ENCODE measurements at places on chromosomes 4 and X.

DNA sequence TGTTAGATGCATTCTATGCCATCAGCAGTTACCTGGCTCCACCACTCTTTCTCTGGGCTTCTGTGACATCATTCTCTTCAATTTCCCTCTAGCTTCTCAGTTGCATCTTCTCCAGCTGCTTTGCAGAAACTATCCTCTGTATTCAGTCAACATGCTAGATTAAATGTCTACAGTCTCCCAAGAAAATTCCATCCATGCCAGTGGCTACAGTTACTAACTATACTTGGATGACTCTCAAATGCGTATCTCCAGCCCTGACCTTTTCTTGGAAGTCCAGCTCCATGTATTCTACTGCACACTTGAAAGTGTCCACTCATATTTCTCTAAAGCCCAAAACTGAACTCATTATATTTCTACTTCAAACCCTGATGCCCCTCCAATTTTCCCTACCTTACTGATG is 232.3 kb upstream of the TENM3 start:
- DNase-seq = no peak

DNA sequence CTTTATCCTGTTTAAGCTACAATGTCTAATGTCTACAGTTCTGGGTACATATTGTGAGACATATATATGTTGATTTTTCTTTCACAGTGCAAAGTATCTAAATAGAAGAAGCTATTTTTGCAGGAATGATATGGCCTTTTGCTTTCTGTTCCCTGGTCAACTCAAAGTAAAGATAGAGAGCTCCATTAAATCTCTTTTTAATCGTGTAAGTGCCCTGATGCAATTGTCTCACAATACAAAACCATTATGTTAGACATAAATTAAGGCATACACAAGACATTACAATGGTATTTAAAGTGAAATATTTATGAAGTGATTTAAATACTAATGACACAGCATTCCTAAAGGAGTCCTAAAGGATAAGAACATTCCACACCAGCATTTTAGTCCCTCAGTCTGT is 1559.7 kb upstream of the AGA start:
- DNase-seq = no peak

- no peak for DNase-seq
These were observed 345.8 kb upstream of the PPARGC1A start for GRCh38 chr4:24235618-24236017.

GRCh38 chr4:93178279-93178678 is 650.3 kb upstream of the ATOH1 start:
- DNase-seq = no peak

- no peak for DNase-seq
These were observed 7.4 kb downstream of the PRPS2 start for GRCh38 chrX:12798601-12799000.

DNA sequence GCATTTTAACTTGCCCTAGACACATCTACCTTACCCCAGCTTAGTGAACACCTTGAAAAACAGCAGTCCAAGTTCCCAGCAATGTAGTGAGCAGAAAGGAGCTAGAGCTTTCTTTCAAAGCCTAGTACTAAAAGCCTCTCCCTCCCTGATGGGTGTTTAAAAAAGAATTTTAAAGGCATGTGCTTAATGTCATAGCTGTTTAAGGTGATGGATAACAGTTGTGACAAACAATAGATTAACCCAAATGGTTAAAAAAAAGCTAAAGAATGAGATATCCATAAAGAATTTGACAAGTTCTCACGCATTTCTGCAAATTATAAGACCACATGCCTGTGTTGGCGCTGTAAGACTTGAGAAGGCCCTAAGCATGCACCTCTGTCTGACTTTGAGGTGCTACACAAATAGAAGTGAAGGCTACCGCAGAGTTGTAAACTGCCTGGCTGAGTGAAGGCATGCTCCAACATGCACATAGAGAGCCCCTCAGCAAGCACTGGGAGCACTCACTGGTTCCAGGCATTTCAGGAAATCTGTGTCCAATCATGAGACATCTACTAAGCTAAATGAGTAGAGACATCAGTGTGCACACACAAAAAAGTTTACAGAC is 94.0 kb downstream of the PHF8 start:
- no peak for DNase-seq

DNA sequence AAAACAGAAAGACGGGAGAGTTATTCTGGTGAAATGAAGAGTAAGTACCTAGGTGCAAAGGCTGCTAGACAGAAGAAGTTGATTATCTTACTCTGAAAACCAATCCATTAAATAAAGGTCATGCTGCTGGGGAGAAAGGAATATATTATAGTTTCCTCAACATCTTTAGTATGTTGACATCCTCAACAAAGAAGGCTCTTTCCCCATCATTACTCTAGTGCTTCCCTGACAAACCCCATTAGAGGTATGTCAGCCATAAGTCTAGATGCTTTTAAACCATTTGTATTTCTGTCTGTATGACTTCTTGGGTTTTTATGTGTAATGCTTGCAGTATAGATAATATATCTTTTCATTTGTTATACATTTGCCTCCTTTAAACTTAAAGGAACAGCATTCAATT is 75.9 kb downstream of the ADGRL3 start:
- DNase-seq = no peak

- DNase-seq = no peak
These were observed 23.5 kb downstream of the RAB40A start for GRCh38 chrX:103495786-103496185.

DNA sequence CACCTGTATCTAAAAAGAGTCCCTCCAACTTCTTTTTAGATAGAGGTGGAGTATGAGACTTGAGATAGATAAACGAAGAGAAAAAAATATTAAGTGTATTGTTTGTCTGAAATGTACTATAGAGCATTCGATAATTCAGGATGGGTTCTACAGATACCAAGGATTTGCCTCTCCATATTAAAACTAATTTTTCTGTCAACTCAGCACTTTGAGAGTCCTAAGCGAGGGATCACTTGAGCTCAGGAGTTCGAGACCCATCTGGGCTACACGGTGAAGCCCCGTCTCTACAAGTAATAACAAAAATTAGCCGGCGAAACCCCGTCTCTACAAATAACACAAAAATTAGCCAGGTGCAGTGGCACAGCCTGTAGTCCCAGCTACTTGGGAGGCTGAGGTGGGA is 1.5 kb downstream of the DNAAF6 start:
- no peak for DNase-seq

GRCh38 chr4:82380344-82380743 is 6.6 kb upstream of the HNRNPD start:
- no peak for DNase-seq

DNA sequence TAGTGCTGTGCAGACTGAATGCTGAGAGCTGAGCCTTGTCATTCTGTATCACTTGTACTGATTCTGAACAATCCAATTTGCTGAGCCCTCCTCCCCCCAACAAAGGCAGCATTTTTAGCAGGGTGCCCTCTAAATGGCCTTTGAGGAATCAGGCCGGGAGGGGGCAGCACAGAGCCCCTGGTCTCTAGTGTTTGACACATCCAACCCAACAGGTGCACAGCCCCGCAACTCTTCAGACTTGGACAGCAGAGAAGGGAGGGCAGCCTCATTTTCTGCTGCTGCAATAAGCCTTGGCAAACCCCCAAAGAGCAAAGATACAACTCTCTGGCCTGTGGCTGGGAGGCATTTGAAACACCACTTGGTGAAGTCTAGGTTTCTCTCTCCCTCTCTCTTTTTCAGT is 3.4 kb downstream of the ATP1B4 start:
- DNase-seq = peak; percentile 54

DNA sequence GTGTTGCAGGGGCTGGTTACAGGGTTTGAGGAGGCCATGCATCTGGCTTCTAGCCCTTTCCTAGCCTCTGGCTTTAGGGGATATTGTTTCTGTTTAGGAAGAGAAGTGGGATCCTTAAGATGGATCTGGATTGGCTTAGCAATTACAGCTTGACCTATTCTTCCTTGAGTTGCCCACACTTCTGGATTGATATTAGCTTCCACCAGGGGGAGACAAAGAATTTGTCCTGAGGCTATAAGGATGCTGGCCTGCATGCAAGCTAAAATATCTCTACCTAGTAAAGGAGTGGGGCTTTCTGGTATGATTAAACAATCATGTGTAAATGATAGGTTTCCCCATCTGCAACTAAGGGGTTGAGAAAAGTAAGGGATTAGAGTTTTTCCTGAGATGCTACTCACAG is 117.2 kb downstream of the TEX13C start:
- peak; percentile 46 for DNase-seq

- DNase-seq = no peak
These were observed 65.3 kb upstream of the MYOZ2 start for GRCh38 chr4:119070301-119070700.

GRCh38 chrX:155086202-155086840 is 15.0 kb downstream of the BRCC3 start:
- peak; percentile 51 for DNase-seq

DNA sequence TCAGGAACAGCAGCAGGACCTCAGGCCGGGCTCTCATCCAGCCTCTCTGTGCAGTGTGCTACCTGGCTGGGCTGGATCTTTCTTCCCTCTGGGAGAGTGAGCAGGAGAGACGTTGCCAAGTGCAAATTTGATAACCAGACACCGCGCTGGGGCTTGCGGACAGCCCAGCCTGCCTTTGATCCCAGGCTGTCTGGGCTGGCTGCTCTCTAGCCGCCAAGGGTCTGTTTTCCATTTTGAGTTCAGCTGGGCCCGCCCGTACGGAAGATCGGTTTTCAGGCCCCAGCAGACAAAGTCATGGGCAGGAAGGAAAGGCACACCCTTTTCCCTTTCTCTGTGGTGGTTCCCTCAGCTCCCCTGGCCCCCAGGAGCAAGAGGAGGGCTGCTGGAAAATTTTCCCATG is 90.2 kb downstream of the CPZ start:
- no peak for DNase-seq
